SW480 (cell line): ENCODE measurements at places on chromosomes 3 and 15.

- DNase-seq: no peak
These were observed 23.6 kb downstream of the PTPN23 start for GRCh38 chr3:47404431-47404876.

GRCh38 chr3:118097660-118098059, 937.0 kb downstream of the IGSF11 start:
- no peak for DNase-seq

DNA sequence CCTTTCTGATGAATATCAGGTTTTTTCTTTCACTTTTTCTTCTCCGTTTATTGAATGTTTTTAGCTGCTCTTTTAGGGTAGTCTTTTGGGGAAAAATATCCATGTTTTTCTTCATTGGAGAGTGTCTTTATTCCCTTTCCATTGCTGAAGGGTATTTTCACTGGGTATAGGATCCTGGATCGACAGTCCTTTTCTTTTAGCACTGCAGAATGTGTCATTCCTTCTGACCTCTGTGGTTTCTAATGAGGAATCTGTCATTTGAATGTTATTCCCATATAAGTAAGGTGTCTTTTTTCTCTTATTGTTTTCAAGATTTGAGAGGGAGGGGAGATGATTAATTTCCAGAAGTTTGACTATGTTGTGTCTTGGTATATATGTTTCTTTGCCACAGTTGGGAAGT, 96.8 kb downstream of the BBX start:
- DNase-seq: no peak

GRCh38 chr15:94322141-94322540, 90.8 kb downstream of the MCTP2 start:
- DNase-seq: no peak

DNA sequence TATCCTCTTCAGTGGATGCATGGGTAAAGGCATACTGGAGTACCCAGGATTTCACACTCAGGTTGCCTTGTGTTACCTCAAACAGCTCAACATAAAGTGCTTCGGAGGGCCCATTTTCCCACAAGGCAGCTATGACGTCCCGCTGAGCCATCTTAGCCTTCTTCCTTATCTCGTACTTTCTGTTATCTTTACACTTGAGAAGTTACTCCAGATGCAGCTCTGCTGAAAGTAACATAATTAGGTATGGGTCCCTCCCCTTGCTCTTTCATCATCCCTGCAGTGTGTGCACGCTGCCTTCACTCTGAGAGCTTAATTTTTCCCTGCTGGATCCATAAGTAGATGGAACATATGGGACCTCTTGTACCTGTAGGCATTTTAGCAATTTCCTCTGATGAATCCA, 410.3 kb downstream of the AGBL1 start:
- DNase-seq: no peak

GRCh38 chr15:49741712-49742111, 120.9 kb downstream of the DTWD1 start:
- DNase-seq: no peak

DNA sequence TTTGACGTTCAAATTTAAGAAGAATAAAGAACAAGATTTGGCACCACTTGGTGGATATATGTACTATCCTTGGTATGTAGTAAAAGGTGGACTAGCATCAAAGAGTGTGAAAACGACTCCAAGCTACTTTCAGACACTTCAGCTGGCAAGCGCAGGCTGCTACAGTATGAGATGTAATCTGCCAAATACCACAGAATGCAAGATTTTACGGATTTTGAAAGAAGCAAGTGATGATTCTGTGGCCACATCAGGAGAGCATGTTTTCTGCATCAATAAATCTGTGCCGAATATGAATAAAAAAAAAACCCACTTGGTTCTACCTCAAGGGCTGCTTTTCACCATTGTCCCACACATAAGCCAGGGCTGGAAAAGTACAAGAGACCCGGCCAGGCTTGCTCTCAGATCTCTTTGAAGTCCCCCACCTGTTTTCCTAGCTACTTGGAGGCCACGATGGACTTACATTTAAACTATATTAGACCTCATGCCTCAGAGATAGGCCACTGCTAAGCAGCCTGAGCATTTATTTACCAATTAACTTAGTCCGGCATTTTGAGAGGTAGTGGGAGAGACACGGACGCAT, 37.4 kb downstream of the MYO1E start:
- DNase-seq: peak; percentile 25

DNA sequence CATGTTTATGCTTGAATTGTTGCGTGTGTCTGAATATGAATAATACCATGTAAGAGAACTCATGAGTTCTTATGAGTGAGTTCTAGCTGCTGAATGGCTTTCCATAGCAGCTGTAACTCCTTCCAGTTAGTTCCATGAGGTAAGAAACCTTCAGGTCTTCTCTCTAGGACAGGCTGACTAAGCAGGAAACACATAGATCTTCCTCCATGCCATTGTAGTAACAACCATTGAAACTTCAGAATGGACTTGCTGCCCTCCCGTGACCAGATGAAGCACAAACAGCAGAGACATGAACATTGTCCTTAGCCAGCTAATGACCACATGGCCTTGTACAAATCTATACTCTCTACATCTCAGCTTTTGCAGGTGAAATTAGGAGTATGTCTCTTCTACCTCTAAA, 200.0 kb downstream of the ZNF385D start:
- peak; percentile 1 for DNase-seq

GRCh38 chr3:15443826-15444524, 16.6 kb downstream of the EAF1 start:
- DNase-seq: no peak

DNA sequence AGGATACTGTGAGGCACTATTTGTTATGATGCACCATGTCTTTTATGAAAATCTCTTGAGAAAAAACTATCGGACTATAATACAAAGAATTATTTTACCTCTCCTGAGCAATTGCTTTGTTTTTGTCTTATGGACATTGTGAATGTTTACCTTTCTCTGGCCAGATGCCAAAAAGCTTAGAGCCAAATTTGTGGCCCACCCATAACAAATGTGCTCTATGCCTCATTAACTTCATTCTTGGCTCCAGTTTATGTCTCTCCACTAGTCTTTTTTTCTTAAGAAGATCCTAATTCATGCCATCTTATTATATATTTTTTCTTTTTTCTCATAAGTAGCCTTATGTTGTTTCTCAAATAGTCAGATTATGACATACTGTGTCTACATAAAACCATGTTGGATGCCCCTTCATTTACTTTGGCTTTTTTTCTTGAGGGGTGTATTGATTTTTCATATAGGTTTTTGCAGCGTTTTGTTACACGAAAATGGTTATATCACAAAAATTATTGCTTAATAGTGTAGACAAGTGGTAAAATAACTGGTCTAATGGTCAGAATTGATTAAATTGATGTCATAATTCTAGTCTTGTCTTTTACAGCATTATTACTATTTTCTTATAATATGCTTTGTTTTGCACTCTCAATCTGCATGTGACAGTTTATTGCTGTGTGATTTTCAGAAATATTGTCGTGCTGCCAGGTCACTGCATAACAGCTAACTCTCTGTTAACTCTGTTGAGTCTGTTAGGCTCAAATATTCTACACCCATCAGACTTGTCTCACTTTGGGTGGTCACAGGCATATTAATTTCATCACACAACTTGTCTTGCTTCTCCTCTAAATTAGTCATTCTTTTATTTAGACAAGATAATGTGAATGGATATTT, 18.2 kb downstream of the SENP8 start:
- no peak for DNase-seq

GRCh38 chr3:87088430-87088992, 97.6 kb upstream of the VGLL3 start:
- no peak for DNase-seq

GRCh38 chr15:69548395-69549180, 96.0 kb downstream of the RPLP1 start:
- no peak for DNase-seq

- no peak for DNase-seq
These were observed 19.5 kb downstream of the SETMAR start for GRCh38 chr3:4322635-4323034.

GRCh38 chr3:143203848-143204247, 84.3 kb downstream of the CHST2 start:
- no peak for DNase-seq

DNA sequence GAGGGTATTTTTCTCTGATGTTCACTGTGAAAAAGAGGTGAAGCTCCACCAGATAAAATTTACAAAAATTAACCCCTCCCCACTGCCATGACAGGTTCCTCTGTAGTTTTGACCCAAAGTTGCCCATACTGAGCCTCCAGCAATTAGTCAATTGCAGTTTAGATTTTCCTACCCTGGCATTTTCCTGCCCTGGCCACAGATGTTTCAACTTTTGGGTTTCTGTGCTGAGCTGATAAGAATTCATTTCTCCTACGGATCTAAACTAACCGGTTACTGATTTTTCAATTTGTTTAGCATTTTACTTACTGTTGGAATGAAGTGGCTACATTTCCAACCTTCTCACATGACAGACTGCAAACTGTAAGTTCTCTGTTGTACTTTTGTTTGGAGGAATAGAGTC, 1346.1 kb upstream of the EPHA6 start:
- no peak for DNase-seq

- DNase-seq: no peak
These were observed 18.9 kb downstream of the TLE3 start for GRCh38 chr15:70078578-70079417.

DNA sequence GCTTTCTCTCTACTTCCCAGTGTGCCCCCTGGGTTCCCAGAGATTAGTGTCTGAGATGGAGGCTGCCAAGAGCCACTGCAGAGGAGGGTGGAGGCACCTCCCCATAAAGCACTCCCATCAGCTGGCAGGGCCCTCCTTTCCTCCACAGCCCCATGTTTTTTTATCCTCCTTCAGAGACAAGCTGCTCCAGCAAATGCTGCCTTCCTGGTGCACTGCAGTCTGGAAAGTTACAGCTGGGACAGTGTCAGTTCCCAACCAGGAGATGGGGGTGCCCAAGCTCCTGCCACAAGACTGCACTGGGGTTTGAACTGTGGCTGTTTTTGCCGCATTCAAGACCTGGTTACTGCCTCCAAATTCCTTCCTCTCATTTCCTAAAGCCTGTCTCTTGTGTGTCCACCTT, 206.1 kb downstream of the CADPS start:
- DNase-seq: no peak

GRCh38 chr3:66723231-66723630, 222.4 kb upstream of the LRIG1 start:
- DNase-seq: no peak
